Left renal pelvis (tissue), 4 donors: ENCODE measurements at places on chromosomes 5 and 9.

DNA sequence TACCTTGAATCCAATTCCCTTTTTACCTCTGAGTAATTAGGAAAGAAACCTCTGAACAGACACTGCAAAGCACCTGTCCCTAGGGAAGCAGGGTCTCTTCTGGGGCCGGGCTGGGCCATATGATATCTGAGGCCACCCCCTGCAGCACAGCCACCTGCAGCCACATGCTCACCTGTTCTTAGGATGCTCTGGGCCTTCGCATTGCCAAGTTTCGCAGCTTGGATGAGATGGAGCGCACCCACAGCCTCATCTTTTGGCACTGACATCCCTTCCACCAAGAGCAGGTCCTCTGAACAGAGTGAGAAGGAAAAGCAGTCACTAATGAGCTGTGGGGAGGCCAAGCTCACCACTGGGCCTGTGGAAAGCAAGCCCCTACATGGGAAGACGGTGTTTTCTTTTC lies 27.3 kb downstream of the CLTA start:
- no peak for DNase-seq

DNA sequence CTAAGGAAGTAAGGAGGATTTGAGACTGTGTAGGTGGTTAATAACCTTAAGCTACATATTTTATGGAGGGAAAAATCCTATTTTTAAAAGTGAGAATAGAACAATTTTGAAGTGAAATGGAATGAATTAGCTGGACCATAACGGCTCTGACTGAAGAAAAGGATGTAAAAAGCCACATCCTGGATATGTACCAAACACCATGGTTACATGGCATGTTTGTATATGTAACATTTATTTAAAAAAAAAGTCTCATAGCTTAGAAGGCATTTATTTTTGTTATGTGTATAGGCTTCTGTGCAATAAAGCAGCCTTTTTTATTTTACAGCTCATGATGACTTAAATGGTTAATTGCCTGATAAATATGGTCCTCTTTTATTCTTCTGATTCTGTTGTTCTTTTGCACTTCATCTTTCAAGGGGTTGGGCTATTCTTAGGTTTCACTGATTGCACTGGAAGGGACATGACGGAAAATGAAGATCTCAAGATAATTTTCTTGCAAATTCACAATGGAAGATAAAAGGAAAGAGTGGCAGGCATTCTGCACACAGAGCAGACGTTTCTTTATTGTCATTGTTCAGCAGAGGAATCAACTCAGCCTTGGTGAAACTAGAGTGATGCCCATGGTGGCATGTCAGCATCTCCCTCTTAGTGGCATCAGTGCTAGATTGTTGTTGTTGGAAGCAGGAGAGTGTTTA lies 63.1 kb downstream of the DOCK8 start:
- no peak for DNase-seq

DNA sequence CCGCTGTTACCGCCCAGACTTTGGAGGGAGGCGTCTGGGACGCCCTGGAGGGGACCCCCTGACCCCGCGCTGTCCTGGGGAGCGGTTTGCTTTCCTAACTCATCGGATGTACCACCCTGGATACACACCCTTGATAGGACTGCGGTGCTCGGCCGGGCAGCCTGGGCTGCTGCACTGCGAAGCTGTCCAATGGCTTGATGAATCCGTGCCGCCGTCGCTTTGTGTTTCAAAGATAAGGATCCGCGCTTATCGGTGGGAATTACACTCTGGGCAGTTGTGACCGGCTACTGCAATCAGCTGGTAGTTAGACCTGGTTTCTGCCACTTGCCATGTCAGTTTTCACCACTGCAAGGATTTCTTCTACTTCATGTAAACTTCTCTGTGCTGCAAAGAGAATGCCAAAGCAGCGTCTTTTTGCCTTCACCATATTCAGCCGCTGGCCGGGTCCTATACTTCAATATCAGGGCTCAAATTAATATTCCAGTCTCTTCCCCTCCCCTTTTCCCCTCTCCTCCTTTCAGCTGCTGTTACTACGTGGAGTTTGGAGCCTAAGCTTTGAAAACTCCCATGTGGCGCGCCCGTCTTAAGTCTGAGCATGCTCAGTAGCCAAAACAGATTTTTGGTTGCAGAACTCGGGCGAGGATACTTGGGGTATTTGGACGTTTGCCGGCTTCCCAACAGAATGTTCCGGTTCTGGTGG lies 727 bp downstream of the SMAD5 start:
- no peak for DNase-seq

- no peak for DNase-seq
Observed at GRCh38 chr5:148620696-148621095, 33.6 kb downstream of the HTR4 start.

GRCh38 chr9:15033316-15033715 lies 123.1 kb upstream of the FREM1 start:
- DNase-seq = no peak

GRCh38 chr9:86545090-86545489 lies 190.9 kb upstream of the TUT7 start:
- no peak for DNase-seq

- DNase-seq = no peak
Observed at GRCh38 chr5:141853895-141854626, 24.1 kb downstream of the PCDH1 start.

DNA sequence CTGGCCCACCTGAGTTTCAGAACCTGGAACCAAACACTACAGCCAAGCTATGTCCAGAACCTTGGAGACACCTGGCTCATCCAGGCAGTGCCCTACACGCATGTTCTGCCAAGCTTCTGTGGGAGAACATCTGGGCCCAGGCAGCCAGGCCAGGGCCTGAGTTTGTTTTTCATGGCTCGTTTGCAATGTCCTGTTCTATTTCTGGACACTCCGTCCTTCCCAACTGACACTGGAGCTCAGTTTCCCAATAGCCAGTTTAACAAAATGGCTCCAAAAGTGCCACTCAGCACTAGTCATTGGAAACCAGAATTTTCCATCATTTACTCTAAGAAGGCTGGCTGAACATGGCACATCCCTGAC lies 38.6 kb downstream of the SH3RF2 start:
- DNase-seq = no peak
